ENCODE measurements at places on chromosomes 16 and 17. TPM values are rescaled to one million over a fixed set of nuclear protein-coding genes. Genes with fewer than 3 reads are reported as not detected.

Gene STX1B
- 0.26 TPM for total RNA-seq

Gene ANKFN1
- not detected for total RNA-seq

Gene CSH1
- total RNA-seq = not detected

Gene DBNDD1
- total RNA-seq = 28.9 TPM

Gene OR3A1
- total RNA-seq = not detected

Gene KRTAP3-2
- not detected for total RNA-seq
